ENCODE measurements at places on chromosomes 1 and 21.

DNA sequence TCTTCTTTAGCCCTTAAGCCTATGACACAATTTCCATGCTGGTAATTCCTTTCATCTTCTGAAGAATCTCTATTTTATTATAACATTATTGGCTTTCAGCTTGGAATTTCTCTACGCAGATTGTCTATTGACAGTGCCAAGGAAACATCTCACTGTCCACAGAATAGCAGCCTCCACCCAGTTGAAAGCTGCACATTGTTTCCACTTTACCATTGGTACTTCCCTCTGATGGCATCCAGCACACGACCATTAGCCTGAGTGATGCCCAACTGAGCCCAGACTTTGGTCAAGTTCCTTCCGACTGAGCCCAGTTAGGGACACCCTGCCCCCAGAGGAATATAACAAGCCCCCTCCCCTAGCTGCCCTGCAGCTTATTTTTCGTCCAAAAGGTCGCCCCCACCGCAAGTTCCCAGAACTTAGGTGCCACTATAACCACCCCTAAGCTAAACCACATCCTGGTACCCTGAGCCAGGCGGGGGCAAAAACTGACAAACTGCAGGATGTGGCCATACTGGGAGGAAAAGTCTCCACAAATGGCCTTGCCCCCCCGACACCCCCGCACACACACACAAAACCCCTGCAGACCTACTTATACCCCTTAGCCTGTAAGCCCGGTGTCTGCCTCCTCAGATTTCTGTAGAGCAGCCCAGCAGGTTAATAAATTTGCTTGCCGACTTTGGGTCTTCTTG lies 13.2 kb downstream of the GBP5 start:
- peak; percentile 7 for DNase-seq

DNA sequence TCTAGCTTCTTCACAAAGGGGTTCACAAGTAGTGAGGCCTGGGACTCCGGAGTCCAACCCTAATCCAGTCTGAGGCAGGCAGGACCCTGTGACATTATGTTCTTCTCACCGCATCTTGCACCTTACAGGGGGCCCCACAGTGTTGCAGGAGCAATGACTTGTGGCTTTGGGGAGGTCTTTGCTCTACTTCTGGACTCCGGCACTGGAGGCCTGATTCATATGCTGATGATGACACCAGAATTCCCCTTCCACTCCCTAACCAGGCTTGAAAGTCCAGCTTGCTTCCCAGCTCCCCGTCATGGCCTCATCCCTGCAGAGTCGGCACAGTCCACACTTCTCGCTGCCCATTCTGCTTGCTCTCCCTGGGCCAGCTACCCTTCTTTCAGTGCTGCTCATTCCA lies 96.3 kb upstream of the SLC44A3 start:
- no peak for DNase-seq

DNA sequence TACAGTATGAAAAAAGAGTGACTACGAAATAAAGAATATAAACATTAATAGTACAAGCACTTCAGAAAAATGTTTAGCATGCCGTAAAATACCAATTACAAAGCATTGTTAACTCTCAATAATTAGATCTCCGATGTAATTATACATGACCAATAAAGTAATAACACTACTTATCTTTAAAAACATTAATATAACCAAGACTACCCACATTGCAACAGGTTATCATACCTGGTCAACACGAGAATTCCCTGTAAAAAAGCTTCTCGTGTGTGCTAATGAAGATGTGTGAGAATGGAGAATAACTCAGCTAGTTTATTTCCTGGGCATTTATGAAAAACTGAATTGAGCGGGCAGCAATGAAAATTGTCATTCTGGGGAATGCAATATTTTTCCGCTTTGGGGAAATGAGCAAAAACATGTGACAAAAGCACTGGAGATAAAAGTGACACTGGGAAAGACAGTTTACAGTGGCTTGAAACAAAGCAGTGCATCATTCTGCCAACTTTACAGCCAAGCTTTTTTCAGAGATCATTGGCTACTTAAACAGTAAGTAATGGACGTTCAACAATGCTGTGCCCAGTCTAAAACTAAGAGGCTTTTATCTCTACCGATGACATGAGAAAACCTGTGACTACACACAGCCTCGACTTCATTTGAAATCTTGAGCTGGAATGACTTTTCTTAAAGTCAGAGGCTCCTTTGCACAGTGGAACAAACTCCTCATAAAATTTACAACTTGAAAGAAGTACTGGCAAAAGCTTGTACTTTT lies 34.7 kb downstream of the ITPKB start:
- no peak for DNase-seq

DNA sequence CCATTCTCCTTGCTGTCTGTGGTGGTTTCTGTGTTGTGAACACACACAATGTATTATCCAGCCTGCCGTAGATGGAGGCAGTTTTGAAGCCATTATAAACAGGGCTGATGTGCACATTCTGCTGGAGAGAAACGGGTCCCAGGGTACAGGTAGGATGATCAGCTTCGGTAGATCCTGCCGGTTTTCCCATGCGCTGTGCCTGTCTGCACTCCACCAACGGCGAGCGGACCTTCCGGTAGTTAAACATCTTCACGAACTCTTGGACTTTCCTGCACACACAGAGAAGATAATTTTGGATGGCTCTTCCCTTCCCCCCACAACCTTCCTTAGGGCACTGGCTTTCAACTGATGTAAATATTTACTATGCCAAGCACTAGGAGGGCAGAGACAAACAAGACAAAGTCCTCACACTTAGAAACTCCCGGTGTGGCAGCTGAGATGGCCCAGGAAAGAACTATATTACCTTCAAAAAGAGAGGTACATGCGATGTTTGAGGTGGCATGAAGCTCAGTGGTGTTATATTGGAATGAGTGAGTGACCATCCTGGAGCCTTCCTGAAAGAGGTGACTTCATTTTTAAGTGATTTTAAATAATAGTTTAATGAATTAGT lies 41.7 kb downstream of the ALPL start:
- DNase-seq, result no peak

DNA sequence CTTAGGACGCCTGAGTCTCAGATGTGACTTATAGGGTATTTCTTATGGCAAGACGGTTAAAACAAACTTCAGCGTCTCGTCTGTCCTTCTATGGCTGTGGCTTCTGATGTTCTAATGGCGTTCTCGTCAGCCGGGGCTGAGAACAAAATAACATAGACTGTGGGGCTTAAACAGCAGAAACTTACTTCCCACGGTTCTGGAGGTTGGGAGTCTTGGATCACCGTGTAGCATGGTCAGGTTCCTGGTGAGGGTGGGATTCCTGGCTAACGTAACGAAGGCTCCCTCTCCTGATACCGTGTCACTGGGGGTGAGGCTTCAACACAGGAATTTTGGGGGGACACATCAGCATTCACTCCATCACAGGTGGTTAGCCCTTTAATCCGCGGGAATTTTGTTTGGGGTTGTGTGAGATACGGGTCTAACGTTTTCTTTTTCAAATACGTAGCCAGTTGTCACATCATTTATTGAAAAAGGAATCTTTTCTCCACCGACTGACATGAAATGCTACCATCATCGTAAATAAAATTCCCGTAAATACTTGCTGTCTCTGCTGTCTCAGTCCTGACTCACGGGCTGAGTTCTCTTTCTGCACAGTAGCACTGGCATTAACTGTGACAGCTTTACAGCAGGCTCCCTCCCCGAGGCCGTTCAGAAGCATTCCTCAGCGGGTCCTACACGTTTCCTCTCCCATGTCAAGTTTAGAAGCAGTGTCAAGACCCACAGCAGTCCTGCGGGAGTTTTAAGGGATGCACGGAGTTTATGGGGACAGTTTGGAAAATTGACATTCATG lies 8.1 kb upstream of the POFUT2 start:
- no peak for DNase-seq

- no peak for DNase-seq
These were observed 8.6 kb downstream of the CLSTN1 start for GRCh38 chr1:9815150-9815549.

DNA sequence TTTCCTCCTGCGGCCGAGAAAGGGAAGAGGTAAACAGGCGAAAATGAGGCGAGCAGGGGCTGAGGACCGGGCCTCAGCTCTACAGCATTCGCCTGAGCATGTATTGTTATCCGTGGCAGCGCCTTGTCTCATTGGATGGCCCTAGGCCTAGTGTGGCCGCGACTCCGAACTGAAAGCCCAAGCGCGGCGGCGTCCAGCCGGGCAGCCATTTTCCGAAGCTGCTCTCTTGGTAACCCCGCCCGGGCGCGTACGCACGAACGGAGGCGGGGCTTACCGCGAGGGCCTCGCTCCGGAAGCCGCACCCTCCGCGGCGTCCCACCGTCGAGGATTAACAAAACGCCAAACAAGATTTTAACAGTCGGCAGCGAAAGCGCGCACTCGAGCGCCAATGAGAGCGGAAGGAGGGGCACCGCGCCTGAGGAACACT lies 797 bp upstream of the USP1 start:
- no peak for DNase-seq

DNA sequence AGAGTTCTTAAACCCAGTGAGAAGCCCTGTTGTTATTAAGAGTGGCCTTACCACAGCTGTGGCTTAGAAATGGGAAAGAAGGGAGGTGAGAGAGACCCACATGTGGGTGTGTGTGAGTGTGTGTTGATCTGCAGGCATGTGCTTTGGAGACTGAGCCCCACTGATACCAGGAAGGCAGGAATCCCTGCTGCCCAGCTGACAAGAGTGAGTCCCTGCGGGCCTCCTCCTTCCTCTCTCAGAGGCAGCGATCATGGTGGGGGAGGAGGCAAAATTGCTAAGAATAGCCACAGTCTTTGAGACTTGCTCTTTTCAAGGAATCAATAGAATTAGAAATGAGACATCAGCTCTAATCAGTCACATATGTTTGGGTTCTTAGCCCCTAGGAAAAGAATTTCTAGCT lies 87.0 kb upstream of the WARS2 start:
- DNase-seq, result no peak

DNA sequence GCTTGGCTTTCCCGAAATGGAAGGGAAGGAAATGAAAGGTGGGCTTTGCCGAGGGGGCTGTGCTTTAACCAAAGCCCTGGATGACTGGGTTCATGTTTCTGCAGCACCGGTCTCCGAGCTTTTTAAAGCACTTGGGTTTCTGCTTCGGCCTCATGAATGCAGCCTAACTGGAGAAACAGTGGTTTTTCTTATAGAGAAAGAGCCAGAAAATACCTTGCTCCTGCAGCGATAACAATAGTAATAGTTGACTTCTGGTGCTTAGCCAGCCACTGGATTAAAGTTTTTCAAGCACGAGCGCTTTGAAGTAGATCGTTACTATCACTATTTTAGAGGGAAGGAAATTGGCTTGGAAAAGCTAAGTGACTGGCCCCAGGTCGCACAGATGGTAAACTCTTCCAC lies 500 bp upstream of the DOCK7 start:
- peak; percentile 36 for DNase-seq

Measured in hematopoietic multipotent progenitor cell treated with erythropoietin and hydrocortisone succinate and interleukin-3 and kit ligand, for 6 days (in vitro differentiated cells).